NCI-H1092 (cell line): ENCODE measurements at places on chromosomes 2 and 18.

DNA sequence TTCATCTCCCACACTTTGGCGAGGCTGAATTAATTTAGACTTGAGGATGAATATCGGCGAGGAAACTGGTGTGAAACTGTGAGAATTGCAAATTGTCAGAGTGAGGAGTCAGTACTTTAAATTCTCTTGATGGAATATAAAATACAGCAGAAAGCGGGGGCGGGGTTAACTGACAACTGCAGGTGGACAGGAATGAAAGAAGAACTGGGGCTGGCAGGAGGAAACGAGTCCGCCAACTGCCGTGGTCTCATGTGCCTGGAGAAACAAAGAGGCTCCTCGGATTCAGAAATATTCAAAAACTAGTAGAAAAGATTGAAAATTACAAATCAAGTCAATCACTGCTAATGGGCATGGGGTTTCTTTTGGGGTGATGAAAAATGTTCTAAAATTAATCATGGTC, 44.3 kb downstream of the MOGAT1 start:
- no peak for DNase-seq

GRCh38 chr2:147460155-147460554, 384.7 kb upstream of the ACVR2A start:
- no peak for DNase-seq

DNA sequence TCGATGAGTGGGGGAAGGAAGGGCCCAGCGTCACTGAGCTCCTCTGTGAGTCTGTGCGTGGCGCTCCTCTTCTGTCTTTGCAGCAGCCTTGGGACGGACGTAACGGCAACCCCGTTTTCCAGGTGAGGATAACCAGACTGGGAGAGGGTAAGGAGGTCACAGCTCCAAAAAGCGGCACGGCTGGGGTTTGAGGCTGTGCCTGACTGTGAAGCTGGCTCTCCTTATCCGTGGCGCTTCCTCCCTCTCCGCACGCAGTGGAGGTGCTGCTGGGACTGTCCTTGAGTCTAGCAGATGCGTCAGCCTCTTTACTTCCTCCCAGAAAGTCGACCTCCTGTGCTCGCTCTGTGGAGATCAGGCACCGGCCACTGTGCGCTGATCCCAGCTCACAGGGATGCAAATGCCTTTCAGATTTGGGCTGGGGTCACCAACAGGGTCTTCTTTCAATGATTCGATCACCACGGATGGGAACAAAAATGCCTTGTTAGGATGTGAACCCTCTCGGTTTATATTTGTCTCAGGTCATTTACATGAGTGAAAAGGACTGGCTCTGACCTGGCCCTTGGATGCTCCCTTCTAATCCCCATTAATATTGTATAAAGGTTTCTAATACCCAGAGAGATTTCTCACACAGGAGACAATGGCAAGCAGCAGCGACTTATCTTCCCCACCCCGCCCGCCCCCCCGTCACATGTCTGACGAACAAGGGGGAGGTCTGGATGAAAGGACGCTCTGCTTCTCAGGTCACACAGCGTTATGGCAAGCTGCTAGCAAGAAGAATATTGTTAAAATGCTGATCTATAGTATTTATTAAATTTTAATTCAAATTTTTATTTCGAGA, 30.1 kb upstream of the E2F6 start:
- no peak for DNase-seq

DNA sequence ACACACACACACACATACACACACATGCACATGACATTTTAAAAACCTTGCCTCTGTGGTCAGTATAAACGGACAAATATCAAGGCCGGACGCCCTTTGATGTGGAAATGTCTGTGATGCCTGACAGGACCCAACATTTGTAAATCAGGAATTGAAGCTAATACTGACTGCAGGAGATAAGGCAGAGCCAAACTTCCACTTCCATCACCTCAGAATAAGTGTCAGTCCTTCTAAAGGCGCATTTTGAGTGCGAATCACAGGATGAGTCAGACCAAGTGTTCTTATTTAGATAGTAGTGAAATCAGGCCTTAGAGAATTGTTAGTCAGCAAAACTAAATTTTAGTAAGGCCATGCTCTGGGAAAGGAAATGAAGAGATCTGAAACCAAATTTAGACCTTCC, 211.7 kb upstream of the LRATD1 start:
- no peak for DNase-seq

DNA sequence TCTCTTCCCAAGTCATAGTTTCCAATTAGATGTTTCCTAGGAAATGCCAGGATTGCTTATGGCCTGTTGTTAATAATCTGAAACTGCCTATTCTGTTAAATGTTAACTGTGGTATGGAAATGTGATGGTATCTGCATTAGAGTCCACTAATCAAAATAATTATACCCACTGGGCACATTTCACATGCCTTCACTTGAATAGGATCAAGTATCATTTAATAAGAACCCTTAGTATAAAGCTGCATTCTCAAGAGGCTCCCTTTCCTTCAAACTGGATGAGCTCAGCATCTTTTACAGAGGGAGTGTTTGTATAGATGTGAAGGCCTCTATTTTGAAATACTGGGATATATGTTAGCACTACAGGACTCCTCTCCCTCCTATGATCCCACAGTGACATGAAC, 477.2 kb upstream of the VRK2 start:
- DNase-seq = no peak

DNA sequence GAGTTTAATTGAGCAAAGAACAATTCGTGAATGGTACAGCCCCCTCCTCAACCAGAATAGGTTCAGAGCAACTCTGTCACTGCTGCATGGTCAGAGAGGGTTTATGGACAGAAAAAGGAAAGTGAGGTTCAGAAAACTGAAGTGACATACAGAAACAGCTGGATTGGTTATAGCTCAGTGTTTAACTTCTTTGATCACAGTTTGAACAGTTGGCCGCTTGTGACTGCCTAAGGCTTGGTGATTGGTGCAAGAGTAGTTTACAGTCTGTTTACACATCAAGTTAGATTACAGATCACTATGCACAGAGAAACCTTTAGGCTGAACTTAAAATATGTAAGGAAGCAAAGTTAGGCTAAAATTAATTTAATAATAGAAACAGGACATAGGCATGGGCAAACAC, 459.2 kb downstream of the KCNJ3 start:
- DNase-seq = no peak

DNA sequence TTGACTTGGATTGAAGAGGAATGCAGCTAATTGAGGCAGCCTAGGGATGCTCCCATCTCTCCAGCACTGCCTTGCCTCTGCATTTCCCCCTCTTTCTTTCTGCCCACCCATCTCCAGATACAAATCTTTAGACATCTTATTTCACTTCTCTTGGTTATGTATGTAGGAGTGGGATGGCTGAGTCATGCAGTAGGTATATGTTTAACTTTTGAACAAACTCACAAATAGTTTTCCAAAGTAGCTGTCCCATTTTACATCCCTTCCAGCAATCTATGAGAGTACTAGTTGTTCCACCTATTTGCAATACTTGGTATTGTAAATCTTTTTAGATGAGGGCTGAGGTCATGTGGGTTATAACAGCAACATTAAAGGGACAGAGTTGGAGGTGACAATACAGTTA, 329.9 kb downstream of the DYSF start:
- DNase-seq = no peak

GRCh38 chr2:20532634-20533437, 86.0 kb downstream of the RHOB start:
- no peak for DNase-seq

- DNase-seq = peak; percentile 36
Measured at GRCh38 chr2:26144953-26145680, 27.8 kb upstream of the GAREM2 start.

GRCh38 chr2:169569948-169570347, 3.7 kb downstream of the FASTKD1 start:
- DNase-seq = no peak

- DNase-seq = no peak
Measured at GRCh38 chr18:79955302-79956075, 4.0 kb upstream of the SLC66A2 start.

GRCh38 chr2:240451791-240452461, 16.5 kb downstream of the GPC1 start:
- DNase-seq = no peak

DNA sequence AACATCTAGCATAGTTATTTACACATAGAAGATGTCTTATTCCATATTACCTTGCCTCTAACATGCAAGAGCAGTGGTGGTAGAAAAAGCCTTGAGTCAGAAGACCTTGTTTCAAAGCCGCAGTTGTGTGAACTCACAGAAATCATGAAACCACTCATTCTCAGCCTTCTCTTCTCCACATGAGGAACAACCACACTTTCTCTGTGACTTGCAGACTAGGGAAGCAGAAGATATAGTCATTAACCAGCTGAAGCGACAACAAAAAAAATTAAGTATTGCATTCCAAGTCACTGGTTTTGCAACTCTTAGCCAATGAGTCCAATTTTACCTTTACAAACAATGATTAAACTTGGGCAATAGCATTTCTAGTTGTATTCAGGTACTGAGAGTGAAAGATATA, 19.0 kb downstream of the TWSG1 start:
- DNase-seq = no peak

GRCh38 chr2:46394649-46395510, 84.5 kb upstream of the TMEM247 start:
- no peak for DNase-seq

GRCh38 chr2:189876271-189876670, 92.0 kb downstream of the PMS1 start:
- DNase-seq = no peak

GRCh38 chr2:117536139-117536538, 278.4 kb upstream of the DDX18 start:
- no peak for DNase-seq

DNA sequence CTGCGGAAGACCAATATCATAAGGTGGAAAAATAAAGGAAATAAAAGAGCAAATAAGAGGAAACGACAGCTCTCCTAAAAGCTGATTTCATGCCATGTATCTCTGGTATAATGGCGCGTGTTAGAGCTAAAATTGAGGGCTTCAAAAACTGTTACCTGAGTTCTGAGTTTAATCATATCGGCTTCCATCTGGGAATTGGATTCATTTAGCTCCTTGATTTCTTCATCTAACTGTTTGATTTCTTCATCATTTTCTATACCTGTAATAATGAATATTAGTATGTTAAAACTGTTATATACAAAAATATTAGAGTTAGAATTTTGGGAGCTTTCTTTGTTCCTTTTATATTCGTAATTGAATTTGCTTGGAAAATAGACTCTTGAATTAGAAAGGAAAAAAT, 57.2 kb upstream of the PXDN start:
- no peak for DNase-seq

DNA sequence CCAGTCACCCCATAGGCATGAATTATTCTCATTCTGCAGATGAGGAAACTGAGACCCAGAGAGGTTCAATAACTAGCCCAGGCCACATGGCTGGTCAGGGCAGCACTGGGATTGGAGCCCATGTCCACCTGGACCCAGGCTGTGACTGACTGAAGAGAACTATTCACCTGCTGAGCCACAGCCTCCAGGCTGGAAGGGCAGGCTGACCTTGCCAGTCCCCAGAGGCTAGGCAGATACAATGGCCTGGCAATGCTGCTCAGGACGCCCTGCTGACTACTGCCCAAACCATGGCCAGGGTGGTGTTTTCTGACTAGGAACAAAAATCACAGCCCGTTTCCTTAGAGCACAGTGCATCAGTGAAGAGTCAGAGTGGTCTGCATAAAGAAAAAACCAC, 36.8 kb downstream of the HS6ST1 start:
- DNase-seq = no peak

GRCh38 chr18:5315838-5316237, 20.3 kb upstream of the ZBTB14 start:
- DNase-seq = no peak

DNA sequence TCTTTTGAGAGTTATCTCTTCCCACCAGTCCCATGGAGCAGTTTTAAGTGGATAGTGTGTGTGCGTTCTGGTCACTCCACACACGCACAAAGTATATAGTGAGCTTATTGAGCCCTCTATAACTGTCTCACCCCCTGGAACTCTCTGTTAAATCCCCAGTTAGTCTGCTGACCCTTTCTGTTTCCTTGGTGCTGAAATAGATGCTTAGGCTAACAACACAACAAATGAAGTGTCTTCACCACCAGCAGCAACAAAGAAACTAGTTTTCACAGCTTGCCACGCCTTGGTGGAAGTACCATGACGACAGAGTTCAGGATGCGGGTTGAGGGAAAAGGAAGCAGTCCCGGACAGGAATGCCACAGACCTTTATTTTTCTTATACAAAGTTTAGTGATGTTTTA, 203.5 kb upstream of the TMEFF2 start:
- DNase-seq = no peak

DNA sequence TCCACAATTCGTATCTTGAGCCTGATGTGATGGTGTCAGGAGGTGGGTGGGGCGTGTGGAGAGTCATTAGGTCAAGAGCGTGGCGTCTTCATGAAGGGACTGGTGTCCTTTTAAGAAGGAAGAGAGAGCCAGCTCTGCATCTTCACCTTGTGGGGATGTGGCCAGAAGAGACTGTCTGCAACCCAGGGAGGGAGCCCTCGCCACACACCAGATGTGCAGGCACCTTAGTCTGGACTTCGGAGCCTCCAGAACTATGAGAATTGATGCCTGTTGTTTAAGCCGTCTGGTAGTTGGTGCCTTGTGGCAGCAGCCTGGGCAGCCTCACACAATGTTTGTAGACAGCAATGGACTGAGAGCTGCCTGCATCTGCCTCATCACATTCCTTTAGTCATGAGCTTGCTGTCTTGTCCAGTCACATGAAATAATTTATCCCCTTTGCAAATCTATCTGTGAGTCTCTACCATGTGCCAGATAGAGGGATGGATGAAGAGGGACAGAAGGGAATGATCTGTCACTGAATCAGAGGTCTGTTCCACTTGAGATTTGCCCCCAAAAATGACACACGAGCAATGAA, 61.0 kb downstream of the MYT1L start:
- no peak for DNase-seq

DNA sequence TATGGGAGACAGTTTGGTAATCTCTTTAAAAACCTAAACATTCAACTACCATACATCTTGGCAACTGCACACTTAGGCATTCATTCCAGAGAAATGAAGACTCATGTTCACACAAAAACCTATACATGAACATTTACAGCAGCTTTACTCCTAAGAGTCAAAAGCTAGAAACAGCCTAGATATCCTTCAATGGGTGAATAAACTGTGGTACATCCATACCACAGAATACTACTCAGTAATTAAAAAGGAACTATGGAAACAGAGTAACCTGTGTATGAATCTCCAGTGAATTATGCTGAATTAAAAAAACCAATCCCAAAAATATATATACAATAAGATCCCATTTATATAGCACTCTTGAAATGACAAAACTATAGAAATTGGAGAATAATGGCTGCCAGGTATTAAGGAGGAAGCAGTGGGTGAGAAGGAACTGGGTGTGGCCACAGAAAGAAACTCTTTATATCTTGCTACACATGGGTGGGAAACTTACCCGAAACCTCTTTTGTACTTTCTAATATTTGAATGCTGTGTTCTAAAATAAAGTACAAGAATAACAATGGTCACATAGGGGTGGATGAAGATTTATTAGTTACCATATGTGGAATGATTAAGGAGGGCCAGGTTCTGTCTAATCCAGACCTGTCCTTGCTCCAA, 13.7 kb downstream of the SESTD1 start:
- no peak for DNase-seq
